ENCODE measurements at places on chromosomes 1 and 21.
A peak's percentile ranks its signal among the peaks of the same experiment; 100 is the strongest.

DNA sequence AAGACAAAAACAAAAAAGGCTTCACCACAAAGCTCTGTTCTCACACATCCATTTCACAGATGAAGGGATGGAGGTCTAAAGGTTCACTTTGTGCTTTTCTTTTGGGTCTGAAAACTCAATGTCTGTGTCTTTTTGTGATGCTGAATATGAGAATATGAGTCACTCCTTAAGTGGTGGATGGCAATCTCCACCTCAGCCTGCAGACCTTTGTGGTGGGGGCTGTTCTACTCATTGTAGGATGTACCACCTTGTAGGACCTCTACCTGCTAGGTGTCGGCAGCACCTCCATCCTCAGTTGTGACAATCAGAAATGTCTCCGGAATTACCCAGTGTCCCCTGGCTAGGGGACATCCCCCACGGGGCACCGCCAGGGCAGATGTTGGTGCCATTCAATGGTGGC is 42.8 kb downstream of the UBASH3A start:
- DNase-seq, result no peak

DNA sequence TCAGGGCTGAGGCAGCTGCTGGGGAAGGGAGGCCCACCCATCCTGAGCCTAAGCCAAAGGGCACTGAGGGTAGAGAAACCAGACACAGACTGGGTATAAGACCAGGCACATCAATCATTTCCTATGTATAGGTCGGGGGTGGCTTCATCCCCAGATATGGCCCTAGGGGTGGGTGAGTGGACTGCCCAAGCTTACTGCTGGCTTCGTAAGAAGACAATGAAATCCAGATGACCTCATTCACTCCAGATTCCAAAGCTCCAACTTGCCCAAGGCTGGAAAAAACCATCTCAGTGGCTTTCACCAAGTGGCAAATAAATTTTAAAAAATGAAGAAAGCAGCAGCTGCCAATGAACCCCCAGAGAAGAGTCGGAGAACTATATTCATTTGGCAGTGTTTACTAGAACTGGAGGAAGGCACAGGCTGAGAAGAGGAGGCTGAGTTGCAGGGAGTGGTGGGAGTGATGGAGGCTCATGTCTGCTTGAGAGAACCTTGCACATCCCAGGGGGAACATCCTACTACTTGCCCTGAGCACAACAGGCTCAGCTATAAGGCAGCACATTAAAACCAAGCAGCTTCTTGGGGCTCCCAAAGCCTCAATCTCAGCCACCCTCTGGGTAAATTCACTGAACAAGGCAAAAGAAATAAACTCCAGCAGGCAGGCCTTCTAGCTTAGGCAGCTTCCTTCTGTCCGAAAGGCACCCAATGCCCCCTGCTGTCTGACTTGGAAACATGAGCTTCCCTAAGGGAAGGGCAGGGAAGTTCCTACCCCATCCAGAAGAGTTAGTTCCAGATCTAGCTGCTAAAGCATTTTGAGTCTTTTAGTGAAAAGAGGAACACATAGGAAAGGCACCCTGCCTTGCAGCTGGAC is 14.1 kb downstream of the PEA15 start:
- peak; percentile 87 for DNase-seq

DNA sequence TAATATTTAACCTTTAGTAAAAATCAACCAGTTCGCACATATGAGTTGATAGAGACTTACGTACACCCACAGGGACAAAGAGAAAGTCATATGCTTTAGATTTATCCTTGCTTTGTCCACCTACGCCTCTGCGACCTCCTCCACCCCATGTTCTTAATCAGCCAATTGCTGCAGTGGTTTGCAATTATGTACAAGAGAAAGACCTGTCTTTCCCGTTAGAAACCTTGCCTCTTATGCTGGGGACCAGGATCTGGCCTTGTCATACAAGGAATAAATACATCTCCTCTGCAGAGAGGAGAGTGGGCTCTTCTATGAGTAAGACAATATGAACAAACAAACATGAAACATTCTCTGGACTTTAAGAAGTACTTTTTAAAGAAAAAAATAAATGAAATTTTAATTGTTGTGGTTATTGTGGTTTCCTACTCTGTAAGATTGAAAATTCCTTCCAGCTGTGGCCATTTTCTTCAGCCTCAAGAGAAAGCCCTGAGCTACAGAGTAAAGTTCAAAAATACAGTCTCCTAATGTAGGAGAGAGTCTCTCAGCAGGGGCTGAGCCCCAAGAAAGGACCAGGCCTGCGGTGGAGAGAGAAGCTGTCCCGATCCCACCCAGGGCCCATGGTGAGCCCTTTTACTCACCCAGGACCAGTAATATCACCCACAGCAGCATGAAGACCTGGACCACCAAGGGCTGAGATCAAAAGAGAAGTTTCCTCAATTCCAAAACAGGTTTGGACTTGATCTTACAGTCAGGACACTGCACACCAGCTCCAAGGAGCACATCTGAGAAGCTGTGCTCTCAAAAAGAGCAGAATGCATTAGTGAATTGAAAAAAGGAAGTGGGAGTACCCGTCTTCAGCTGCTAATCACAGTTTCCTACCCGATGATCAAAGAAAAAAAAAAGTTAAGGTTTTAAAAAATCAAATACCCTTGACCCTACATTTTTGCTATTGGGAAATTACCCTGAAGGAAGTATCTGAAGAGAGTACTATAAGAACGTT is at the start of gene FCRL5:
TSS of gene FCRL5 (minus strand) at position 822 of the 1,000 bp plus-strand sequence. CDS start at position 669, 153 bp downstream.
- no peak for DNase-seq

DNA sequence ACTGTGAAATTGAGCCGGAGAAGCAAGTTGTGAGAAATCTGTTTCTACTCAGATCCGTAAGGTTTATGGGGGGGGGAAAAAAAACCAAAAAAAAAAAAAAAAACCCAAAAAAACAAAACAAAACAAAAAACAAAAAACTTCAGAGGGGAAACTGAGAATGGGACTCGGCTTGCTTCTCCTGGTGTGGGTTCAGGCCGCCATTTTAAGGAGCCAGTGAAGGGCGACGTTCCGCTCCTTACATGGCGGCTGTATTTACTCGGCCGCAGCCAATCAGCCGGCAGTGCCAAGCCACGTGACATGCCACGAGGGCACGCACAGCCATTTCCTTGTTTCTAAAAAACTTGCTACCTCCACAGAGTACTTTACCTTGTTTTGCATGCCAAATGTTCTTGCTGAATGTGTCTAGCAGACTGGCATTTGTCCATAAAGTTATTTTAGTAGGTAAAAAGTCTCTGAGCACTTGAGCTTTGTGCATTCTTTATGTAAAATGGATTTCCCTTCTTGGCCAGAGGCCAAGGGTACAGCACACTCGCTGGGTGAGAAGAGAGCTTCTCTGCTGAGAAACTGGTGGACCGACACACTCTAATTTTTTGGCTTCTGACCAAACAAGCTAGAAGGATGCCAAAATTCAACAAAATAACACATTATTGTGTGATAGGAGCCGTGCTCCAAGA is 101.8 kb downstream of the NFIA start:
- DNase-seq, result no peak

- peak; percentile 53 for DNase-seq
These were observed 2.2 kb downstream of the JUN start for GRCh38 chr1:58781541-58782177.

GRCh38 chr21:31903896-31904295 is 31.1 kb downstream of the HUNK start:
- DNase-seq, result no peak

Data from WERI-Rb-1 (cell line).